Activated CD8-positive, alpha-beta memory T cell treated with anti-CD3 and anti-CD28 coated beads for 4 hours (primary cell): ENCODE measurements at places on chromosomes 13 and 19.
A peak's percentile ranks its signal among the peaks of the same experiment; 100 is the strongest.

DNA sequence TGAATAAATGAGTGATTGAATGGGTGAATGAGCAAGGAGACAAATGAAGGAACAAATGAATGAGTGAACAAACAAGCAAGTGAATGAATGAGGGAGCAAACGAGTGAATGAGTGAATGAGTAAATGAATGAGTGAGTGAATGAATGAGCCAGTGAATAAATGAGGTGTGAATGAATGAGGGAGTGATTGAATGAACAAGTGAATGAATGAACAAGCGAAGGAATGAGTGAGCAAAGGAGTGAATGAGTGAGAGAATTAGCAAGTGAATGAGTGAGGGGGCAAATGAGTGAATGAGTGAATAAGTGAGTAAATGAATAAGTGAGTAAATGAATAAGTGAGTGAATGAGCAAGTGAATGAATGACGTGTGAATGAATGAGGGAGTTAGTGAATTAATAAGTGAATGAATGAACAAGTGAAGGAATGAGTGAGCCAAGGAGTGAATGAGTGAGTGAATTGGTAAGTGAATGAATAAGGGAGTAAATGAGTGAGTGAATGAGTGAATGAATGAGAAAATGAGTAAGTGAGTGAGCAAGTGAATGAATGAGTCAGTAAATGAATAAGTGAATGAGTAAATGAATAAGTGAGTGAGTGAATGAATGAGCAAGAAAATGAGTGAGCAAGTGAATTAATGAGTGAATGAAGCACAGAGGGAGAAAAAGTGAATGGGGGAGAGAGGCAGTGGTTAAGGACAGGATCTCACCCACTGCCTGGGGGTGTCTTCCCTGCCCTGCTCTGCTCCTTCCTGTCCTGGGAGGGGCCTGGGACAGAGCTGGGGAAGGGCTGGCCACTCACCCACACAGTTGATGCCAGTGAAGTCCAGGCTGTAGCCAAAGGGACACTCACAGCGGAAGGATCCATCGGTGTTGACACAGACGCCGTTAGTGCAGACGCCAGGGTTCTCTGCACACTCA lies 36.4 kb downstream of the CCL25 start:
- no peak for DNase-seq

- DNase-seq, result no peak
Observed at GRCh38 chr13:45812695-45813372, 38.7 kb downstream of the SIAH3 start.

- DNase-seq, result no peak
Observed at GRCh38 chr13:26262156-26262555, 8.2 kb downstream of the CDK8 start.

- no peak for DNase-seq
Observed at GRCh38 chr19:45496349-45496953, 396 bp downstream of the RTN2 start.

- no peak for DNase-seq
Observed at GRCh38 chr13:29619995-29620394, 24.5 kb upstream of the SLC7A1 start.

DNA sequence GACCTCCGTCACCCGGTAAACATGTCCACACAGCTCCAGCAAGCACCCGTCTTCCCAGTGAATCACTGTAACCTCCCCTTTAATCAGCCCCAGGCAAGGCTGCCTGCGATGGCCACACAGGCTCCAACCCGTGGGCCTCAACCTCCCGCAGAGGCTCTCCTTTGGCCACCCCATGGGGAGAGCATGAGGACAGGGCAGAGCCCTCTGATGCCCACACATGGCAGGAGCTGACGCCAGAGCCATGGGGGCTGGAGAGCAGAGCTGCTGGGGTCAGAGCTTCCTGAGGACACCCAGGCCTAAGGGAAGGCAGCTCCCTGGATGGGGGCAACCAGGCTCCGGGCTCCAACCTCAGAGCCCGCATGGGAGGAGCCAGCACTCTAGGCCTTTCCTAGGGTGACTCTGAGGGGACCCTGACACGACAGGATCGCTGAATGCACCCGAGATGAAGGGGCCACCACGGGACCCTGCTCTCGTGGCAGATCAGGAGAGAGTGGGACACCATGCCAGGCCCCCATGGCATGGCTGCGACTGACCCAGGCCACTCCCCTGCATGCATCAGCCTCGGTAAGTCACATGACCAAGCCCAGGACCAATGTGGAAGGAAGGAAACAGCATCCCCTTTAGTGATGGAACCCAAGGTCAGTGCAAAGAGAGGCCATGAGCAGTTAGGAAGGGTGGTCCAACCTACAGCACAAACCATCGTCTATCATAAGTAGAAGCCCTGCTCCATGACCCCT lies 9.0 kb upstream of the CEACAM5 start:
- DNase-seq, result no peak

GRCh38 chr19:35048911-35049411 lies 7.4 kb downstream of the HPN start:
- DNase-seq, result no peak

DNA sequence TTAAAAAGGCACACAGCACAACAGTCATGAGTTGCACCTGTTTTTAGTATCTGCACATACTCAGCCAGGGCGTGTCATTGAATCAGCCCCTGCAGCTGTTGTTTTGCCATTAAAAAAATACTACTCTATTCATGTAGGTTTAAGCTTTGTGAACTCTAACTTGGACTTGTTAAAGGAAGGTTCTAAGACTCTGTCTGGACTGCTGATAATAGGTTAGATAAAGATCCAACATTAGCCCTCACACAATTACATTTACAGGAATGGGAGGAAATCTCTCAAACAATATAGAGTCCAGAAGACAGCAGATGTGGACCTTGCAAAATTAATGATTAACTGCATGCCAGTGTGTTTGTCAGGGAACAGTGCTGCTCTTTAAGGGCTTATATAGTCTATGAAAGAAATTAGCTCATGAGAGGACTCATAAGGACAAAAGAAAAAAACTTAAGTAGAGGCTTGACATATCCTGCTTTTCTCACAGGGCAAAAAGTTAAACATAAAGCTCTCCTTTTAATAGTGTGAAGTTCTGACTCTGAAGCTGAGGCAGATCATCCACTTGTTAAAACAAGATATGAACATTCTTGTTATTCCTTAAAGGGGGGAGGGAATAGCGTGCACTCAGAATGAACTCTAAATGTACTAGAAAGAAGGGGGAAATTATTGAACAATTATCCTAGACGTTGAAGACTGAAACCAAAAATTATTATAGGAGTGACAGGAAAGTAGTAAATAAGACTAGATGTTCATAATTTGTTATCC lies 243.6 kb downstream of the NDFIP2 start:
- no peak for DNase-seq

GRCh38 chr19:17503240-17503639 lies 8.2 kb upstream of the PGLS start:
- no peak for DNase-seq

GRCh38 chr19:3944018-3944721 lies 11.3 kb downstream of the NMRK2 start:
- DNase-seq, result no peak

- DNase-seq, result no peak
Observed at GRCh38 chr13:21450936-21451335, 8.2 kb downstream of the ZDHHC20 start.

DNA sequence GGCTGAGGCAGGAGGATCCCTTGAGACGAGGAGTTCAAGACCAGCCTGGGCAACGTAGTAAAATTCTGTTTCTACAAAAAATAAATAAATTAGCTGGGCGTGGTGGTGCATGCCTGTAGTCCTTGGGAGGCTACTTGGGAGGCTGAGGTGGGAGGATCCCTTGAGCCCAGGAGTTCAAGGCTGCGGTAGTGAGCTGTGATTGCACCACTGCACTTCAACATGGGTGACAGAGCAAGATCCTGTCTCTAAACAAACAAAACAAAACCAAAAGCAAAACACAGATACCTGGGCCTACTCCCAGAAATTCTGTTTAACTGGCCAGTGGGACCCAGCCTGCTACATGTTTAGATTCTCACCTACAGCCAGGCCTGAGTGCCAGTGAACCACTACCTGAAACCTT lies 74.6 kb upstream of the MEDAG start:
- no peak for DNase-seq

GRCh38 chr19:19169236-19170052 lies 619 bp downstream of the MEF2B start:
- DNase-seq, result no peak

- no peak for DNase-seq
Observed at GRCh38 chr13:100212904-100213553, 124.1 kb downstream of the PCCA start.

DNA sequence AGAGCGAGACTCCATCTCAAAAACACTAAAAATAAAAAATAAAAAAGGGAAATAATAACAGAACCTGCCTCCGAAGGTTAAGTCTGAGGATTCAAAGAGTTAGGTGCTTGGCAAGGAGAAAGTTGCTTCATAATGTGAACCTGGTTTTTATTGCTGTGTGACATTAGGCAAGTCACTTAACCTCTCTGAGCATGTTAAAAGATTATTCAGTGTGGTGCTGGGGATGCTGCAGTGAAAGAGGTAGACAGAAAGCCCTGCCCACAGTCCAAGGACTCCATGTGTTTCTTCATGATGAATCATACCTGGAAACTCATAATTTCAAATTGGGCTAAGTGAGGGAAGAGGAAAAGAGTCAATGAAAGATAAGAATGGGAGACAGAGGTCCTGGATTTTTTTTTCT lies 2.4 kb downstream of the IL27RA start:
- no peak for DNase-seq

DNA sequence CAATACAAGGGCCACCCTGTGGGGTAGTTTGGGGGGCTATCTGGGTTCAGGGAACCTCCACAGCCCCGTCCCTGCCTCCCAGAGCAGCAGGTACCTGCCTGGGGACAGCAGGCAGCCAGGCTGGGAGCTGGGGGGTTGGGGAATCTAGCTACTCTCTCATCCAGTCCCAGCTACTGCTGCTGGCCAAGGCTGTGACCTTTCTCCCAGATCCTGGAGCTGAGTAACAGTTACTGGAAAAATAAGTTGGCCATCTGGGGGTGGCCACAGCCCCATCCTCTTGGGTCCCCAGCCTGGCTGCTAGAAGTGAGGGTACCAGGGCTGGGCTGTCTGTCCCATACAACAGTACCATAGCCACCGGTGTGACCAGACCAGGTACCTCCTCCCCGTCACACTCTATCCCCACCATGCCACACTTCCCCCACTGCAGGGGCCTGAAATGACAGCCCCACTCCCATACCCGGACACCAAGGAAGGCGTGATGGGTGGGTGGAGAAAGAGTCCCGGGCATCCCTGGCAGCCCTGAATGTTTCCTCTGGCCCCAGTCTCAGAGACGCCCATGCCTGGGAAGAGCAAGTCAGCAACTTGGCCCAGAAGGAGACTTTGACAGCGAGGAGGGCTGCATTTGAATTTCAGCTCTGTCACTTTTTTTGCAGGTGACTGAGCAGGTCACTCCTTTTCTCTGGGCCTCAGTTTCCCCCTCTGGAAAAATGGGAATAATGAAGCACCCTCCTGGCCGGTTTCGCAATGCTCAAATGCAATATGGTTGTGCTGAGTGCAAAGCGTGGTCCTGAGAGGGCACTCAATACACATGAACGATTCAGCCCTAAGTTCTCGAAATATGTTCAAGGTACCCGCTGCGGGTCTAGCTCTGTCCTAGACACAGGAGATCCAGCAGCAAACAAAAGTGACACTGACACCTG lies 30.7 kb upstream of the NFIC start:
- DNase-seq, result no peak

DNA sequence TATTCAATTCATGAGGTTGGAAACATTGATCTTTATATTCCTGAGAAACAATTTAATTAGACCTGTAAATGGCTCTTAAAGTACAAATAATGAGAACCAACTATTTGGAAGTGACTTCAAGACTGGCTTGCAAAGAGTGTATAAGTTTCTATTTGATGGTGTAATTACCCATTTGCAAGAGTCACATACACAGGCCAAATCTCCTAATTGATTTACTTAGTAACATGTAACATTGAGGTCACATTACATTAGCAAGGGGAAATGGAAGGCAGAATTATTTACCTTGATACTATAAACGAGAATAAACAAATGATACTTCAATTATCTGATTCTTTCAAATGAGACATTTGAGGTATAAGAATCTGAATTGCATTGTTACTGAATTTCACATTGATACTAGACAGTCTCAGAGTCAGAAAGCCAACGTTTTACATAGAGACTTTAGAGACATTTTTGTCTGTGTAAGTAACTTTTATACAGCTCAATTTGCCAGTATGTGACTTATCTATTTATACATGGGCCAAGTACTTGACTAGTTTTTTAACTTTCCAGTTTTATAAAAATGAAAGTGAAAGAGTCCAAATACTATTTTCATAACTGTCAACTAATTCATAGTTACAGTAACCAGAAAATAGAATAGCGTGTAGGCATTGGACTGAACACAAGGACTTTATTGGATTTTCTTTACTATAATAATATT lies 95.6 kb upstream of the RFC3 start:
- no peak for DNase-seq

DNA sequence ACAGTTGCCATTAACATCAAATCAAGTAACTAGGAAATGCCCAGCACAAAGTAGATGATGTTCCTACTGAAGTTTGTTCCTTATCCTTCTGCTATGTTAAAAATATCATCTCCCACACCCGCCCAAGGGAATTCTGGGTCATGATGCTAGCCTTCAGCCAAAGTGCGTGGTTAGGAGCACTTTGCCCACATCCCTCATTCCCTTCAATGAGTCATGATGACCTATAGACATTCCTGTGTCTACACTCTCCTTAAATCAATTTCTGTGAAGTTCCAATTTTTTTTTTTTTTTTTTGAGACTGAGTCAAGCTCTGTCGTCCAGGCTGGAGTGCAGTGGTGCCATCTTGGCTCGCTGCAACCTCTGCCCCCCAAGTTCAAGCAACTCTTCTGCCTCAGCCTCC lies 17.0 kb downstream of the RXFP2 start:
- no peak for DNase-seq

GRCh38 chr19:29873024-29873800 lies 61.4 kb downstream of the CCNE1 start:
- DNase-seq, result peak; percentile 25

- DNase-seq, result no peak
Observed at GRCh38 chr13:42762917-42763316, 18.5 kb upstream of the FAM216B start.

GRCh38 chr13:45224176-45224575 lies 23.3 kb upstream of the KCTD4 start:
- no peak for DNase-seq

DNA sequence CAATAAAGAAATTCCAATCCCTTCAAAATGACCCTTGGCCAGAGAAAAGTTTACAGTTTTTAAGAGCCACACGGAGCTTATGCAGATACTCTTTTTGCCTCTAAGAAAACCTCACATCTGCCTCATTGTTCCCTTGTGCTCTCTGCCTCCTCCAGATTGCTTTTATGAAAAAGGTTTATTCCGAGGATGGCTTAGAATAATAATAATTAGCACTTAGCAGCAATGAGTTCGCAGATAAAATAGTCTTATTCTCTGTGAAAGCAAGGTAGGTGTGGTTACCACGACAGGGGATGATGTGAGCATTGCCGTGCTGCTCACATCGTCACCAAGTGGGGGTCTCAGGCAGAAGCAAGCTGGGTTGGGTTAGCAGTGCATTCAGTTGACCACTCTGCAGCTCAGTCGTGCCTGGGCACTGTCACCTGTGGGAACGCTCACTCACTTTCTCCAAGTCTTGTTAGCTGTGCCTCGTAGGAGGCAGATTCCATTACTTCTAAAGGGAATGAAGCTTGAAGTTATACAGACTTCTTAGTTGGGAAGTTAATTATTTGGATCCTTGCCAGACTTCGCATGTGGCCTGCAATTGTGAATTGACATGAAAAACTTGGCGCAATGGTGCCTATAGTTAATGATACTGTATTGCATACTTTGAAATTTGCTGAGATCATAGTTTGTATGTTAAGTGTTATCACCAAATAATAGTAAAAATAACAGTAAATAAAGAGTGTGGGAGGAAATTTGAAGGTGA lies 157.2 kb downstream of the MYO16 start:
- no peak for DNase-seq

- DNase-seq, result no peak
Observed at GRCh38 chr13:83065108-83065507, 817.2 kb downstream of the SLITRK1 start.

- DNase-seq, result no peak
Observed at GRCh38 chr19:17216058-17216670, 1.0 kb downstream of the USE1 start.
